ENCODE measurements at places on chromosomes 12 and 14. TPM values are rescaled to one million over a fixed set of nuclear protein-coding genes. Genes with fewer than 3 reads are reported as not detected.

The TTC9 gene
- not detected for total RNA-seq

The KLHDC1 gene
- total RNA-seq, result 0.68 TPM

The SLCO1B1 gene
- total RNA-seq, result not detected

The MGP gene
- total RNA-seq, result 10.9 TPM

The BLOC1S1 gene
- 226 TPM for total RNA-seq

The PROX2 gene
- total RNA-seq, result not detected

The MON2 gene
- 16.1 TPM for total RNA-seq

The LMO3 gene
- total RNA-seq, result 2.0 TPM

The TPPP2 gene
- total RNA-seq, result not detected

The OTX2 gene
- total RNA-seq, result not detected

The SPIC gene
- total RNA-seq, result not detected

The GPR65 gene
- not detected for total RNA-seq

The GRIP1 gene
- 4.7 TPM for total RNA-seq

The RPL10L gene
- not detected for total RNA-seq

The CLECL1 gene
- not detected for total RNA-seq

The DDHD1 gene
- total RNA-seq, result 7.5 TPM

The TROAP gene
- 70.7 TPM for total RNA-seq

All from A375 (cell line).